CD4-positive, alpha-beta T cell treated with Interleukin-4 for 1 hour (primary cell): ENCODE measurements at places on chromosomes 6 and 20.

DNA sequence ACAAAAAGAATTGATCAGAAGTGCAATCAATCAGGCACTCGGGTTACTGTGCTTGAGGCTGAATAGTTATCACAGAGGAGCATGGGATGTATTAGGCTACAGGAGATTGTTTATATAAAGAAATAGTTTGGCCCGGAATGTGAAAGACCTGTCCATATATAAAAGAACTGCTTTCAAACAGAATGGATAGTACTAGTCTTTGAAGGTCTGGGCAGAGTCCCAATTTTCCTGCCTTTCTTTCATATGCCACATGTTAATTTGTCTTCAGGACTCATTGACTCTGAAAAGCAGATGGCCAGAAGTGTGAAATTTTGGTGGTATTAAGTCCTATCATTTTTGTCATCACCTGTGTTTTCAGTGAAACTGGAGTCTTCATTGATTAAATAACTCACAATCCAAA lies 314.5 kb downstream of the EYA4 start:
- DNase-seq = no peak

DNA sequence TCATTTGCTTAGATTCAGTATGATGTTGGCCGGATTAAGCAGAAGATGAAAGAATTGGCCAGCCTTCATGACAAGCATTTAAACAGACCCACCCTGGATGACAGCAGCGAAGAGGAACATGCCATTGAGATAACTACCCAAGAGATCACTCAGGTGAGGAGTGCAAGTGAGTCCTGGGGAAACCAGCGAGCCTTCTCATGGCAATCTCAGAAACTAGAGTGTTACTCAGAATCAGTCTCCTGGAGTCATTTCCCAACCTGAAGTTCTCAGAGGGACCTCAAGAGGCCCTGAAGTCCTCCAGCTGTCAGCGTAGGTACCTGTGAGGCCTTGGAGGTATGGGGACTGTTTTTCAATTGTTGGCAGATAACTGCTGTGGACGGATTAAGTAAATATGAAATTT lies 16.9 kb downstream of the STX16 start:
- DNase-seq = no peak

DNA sequence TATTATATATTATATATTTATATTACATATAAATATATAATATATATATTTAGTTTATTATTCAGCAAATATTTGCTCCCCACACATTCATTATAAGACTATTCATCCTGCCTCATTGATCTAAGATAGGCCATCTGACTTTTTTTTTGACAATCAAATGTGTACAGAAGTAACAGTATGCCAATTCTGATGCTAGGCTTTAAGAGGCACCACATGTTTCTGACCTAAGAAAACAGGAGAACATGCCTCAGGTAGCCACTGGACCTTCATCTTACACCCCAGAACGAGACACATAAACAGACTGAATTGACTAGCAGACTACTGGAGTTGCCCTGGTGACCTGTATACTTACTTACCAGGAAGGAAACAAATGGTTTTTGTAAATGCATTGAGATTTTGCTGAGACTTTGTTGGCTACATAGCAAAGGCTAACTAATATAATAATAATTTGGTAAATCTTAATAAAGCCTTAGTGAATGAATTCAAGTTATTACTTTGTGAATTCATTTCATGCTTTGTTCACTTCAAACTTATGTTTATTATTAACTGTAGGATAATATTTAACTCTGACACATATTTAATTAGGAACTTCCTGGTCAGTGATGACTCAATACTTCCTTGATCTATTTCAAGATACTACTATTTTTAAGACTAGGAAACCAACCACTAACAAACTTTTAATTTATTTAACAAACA lies 13.4 kb upstream of the MYO6 start:
- DNase-seq = no peak

- no peak for DNase-seq
Measured at GRCh38 chr6:9405369-9405768, 970.0 kb upstream of the SLC35B3 start.

- no peak for DNase-seq
Measured at GRCh38 chr6:225907-226306, 66.4 kb upstream of the DUSP22 start.

GRCh38 chr6:108947114-108947854 lies 99.1 kb downstream of the ARMC2 start:
- no peak for DNase-seq

- DNase-seq = no peak
Measured at GRCh38 chr20:24892522-24892921, 56.5 kb upstream of the CST7 start.

GRCh38 chr6:3612341-3613041 lies 139.0 kb downstream of the PXDC1 start:
- DNase-seq = no peak

DNA sequence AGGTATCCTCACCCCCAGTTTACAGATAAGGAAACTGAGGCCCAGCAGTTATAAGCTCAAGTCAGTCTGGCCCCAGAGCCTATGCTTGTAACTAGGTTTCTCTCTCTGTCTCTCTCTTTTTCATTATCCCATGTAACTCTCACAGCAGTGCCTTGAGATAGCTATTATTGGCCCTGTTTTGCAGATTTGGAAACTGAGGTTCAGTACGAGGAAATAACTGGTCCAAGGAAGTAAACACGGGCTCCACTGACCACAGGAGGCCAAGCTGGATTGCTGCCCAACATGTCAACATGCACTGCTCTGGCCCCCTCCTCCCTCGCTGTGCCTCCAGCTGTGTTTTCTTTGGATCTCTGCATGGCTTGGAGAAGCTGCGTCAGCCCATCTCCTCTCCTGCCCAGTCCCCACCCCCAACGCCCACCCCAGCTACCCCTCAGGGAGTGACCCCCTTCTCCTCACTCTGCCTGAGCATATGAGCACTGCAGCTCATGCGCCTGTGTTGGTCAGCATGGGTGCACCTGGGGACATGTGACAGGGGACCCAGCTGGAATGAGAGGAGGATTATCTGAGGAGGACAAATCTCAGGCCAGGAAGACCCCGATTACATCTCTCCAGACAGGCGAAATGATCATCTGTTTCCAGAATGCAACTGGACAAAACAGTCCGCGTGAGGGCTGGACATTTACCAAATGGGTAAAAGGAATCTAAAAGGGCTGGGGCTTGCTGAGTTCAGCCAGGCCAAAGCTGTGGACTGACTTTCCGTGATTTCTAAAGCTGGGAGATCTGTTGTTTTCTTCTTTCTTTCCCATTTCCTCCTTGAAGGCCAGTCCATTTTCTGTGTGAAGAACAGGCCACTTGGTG lies 7.8 kb upstream of the PLTP start:
- DNase-seq = no peak

DNA sequence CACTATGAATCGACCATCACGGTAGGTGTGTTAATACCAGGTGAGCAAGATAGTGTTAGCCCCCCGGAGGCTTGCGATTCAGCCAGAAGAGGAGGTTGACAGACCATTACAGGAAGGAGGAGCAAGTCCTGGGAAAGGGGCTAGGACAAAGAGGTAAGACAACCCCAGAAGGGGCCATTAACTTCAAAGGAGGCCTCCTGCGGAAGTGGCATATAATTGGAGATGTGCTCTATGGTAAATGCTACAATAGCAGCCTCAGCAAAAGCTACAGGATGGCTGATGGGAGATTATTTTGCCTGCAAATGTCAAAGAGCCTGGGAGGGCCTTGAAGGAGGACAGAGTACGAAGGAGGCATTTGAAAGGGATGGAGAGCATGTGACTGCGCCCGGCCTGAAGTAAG lies 108.6 kb upstream of the CITED2 start:
- no peak for DNase-seq

DNA sequence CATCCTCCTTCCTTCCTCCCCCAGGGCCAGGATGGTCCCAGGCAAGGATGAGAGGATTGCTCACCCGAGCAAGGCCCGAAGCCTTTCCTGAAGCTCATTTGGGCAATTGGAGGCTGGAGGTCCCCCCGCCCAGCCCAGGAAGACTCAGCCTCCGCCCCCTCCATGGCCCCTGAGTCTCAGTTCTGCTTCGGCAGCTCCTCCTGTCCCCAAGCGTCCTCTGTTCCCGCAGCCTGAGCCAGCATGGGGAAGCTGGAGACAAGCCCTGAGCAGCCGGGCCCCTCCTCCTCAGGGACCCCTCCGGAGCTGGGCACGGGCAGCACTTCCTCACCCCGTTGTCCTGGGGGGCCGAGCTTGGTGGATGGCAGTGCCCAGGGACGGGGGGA lies 26.0 kb downstream of the SLC17A9 start:
- peak; percentile 18 for DNase-seq

DNA sequence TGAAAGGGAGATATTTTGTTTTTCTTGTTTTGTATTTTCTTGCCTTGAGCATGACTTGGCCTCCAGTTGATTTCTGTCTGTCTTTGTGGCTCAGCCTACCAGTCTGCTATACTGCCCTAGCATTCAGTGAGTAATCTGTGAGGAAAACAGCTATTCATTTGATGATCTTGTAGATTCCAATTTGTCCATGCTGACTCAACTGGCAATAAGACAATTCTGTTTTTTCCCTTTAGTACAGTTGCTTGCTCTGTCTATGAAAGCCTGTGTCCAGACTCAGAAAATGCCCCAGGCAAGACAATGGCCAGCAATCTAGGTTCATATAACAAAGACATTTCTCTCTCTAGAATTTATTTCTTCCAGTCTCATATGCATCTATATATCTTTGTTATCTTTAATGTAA lies 10.9 kb upstream of the SOX4 start:
- no peak for DNase-seq

DNA sequence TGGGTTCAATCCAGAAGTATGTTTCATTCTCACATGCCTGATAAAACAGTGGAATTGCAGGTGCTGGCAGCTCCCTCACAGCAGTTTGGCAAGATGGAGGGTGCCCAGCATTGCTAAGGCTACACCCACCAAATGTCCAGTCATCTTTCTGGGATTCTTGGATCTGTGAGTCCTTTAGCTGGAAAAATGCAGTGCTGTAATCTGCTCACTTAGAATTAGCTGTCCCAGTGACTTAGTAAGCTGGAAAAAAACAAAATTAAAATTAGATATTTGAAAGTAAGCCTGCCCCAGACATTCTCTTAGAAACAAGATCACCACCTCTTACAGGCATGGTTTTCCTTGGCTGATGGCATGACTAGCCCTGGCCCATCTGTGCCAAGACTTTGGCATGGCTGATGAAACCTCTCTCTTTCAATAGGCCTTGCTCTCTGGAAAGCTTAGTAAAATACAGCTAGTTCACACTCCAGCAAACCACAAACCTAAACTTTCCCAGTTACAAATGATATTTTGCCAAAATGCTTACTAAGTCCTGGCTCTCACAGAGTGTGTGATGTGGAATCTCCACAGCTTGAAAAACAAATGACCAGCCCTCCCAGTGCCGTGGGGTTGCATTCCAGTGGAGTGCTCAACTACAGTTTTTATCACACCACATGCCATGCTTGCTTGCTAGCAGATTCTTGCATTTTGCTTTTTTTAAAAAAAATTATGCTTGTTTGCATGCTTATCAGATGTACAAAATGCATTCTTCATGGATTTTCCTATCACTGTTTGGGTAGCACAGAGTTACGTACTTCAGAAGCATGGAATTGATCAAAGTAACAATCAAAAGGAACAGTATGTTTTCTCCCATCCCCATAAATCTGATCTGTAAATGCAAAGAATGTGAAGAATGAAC lies 261.5 kb downstream of the EYA4 start:
- no peak for DNase-seq

DNA sequence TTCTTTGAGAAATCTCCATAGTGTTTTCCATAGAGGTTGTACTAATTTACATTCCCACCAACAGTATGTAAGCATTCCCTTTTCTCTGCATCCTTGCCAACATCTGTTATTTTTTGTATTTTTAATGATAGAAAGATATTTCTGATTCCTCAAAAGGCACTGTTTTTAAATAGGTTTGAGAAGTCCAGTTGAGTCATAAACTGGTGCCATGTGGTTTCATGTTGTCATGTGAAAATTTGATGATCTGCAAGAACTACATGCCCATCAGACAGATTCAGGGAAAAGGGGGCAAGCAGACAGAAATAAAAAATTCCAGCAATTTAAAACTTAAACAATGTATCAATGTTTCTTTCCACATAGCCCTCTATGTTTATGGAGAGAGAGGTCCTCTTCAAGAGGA lies 227.5 kb downstream of the KCNQ5 start:
- no peak for DNase-seq

GRCh38 chr6:127514773-127515227 lies 4.3 kb downstream of the MTCL3 start:
- DNase-seq = peak; percentile 42

GRCh38 chr20:24480509-24480908 lies 11.1 kb downstream of the SYNDIG1 start:
- no peak for DNase-seq

- DNase-seq = no peak
Measured at GRCh38 chr6:138724015-138724414, 49.6 kb upstream of the CCDC28A start.

DNA sequence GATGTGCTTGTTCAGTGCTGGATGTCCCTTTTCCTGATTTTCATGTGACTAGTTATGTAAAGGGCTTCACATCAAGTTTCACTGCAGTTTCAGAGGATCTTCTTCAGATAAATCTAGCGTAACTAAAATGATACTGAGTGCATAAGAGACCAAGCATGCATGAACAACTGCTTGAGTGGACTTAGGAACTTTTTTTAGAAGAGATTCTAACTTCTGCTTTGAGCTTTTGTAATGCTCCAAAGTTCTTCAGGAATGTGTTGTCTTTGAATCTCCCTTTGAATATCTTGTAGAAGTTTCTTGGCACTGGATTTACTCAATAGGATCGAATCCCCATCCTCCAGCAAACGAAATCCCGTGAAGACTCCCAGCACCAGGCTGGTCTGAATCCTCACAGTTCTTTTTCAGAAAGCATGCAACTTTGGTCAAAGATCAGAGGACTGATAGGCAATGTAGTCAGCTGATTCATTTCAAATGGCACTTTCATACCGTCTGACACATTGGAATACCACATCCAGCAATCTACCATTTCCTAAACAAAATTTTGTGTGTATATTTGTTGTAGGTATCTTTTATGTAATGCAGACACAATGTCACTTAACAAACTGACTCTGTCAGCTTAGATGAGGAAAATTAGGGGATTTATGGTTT lies 33.2 kb downstream of the ENPP1 start:
- DNase-seq = no peak

DNA sequence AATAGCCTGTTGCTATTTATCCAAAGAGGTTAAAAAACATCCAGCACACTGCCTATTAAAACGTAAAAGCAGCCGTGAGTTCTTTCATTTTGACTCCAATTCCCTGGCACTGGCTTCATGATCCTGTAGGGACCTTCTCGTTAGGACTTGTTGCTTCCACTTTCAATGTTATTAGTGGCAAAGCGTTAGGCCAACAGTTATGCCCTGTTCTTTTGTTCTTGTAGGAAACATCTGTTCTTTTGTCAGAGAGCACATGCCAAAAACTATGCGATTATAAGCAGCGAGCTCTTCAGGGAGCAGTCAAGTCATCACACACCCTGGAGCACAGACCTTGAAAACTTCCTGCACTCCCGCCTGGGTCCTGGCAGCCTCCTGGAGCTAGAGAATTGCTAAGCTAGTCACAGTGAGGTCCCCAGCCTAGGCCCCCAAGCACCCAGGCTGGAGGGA lies 609.5 kb upstream of the ARID1B start:
- DNase-seq = no peak

DNA sequence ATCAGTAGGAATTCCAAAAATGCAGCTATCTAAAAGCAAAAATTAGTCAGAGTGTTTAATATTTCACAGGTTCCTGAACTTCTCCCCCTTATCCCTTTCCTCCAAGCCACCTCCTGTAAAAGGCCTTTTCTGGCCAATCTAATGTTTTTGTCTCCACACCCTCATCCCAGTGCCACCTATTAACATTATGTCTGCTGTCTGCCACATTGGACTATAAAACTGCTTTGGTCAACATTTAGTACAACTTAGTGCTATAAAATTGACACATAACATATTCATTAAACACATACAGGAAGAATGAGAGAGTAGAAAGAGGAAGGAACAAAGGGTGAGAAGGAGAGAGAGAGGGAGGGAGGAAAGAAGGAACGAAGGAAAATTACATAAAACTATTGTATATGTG lies 47.7 kb downstream of the MMUT start:
- no peak for DNase-seq
